ENCODE measurements at places on chromosomes 1 and 21.

- no peak for DNase-seq
Observed at GRCh38 chr1:34265396-34265795, 88.7 kb downstream of the C1orf94 start.

DNA sequence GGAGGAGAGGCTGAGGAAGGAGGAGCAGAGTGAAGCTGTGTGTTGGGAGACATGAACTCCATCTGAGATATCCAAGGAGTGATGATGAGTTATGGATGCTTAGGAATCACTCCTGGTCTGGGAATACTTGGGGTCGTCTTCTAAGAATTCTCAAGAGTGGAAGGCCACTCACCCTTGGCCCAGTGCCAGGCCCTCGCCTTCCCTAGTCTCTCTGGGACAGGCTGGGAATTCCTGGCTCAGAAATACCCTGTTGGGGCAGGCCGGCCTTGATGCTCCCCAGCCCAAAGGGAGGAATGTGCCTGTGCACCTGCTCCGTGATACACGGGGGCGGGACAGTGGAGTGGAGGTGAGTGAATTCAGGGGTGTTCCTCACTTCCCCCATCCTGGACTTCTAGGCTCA, 12.6 kb upstream of the LMNA start:
- DNase-seq, result no peak

- no peak for DNase-seq
Observed at GRCh38 chr1:91020486-91020885, 1.3 kb downstream of the ZNF644 start.

GRCh38 chr1:40607921-40608320, 57.6 kb downstream of the RIMS3 start:
- no peak for DNase-seq

- DNase-seq, result no peak
Observed at GRCh38 chr1:7366955-7367665, 404.0 kb upstream of the VAMP3 start.
